HAP-1 (cell line): ENCODE measurements at places on chromosomes 2 and 18.

- no peak for DNase-seq
Observed at GRCh38 chr2:164868563-164869419, 27.2 kb upstream of the COBLL1 start.

DNA sequence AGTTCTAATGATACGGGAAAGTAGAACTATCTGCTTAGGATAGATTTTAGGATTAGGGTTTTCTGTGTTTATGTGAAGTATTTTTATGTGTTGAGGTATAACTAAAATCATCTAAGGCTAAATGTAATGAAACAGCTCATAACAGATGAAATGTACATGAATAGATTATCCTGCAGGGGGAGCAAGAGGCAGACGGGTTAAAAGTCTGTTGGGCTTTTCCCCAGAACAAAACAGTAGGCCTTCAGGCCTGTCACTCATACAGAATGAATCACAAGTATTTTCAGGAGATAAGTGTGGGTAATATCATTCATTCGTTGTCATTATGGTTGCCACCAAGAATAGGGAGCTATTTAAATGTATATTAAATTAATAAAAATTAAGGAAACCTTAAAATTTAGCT is 107.9 kb upstream of the IL1R2 start:
- DNase-seq, result peak; percentile 45

- no peak for DNase-seq
Observed at GRCh38 chr2:202270487-202270886, 4.9 kb downstream of the NOP58 start.

- no peak for DNase-seq
Observed at GRCh38 chr2:73359915-73360697, 25.5 kb upstream of the ALMS1 start.

DNA sequence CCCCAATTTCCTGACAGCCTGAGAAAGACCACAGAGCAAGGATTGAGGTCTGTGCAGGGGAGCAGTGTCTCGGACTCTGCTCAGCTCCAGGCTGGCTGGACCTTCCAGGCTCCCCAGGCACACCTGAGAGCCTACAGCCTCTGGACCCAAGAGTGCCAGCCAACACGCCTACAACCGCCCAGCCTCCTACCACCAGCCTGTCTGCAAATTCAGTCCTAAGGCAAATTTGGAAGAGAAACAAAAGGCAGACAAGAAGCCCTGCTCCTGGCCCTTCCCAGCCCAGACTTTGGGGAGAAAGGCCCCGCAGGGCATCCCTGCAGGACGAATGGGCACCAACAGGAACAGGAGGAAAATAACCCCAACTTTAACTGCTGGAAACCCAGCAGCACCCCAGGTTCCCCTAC is 1.9 kb downstream of the HS6ST1 start:
- DNase-seq, result no peak

DNA sequence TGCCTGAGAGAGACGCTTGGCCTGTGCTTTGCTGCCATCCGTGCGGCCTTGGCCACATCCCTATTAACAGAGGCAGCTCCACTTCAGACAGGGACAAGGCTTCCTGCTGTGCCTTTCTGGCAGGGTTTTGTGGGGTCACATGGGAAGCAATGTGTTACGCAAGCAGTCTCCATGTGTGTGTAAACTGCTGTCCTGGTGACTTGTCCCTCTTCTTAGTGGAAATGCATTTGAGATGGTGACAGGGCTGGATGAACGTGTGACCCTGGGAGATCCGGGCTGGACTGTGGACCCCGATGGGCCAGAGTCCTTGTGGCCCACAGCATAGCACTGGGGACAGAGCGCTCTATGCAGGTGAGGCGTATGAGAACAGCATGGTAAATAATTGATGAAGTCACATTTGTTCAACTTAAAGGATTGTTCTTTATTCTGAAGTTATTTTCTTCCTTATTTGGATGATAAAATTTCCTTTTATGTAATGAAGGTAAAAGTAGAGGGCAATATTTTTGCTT is 23.2 kb downstream of the ASB1 start:
- no peak for DNase-seq

GRCh38 chr2:49044350-49045079 is 109.8 kb downstream of the FSHR start:
- DNase-seq, result peak; percentile 35

- peak; percentile 39 for DNase-seq
Observed at GRCh38 chr2:236171181-236171679, 3.0 kb upstream of the GBX2 start.

- DNase-seq, result peak; percentile 73
Observed at GRCh38 chr18:23133860-23134779, 1.2 kb upstream of the CABLES1 start.

- DNase-seq, result no peak
Observed at GRCh38 chr2:220000080-220000479, 372.6 kb downstream of the SLC4A3 start.

DNA sequence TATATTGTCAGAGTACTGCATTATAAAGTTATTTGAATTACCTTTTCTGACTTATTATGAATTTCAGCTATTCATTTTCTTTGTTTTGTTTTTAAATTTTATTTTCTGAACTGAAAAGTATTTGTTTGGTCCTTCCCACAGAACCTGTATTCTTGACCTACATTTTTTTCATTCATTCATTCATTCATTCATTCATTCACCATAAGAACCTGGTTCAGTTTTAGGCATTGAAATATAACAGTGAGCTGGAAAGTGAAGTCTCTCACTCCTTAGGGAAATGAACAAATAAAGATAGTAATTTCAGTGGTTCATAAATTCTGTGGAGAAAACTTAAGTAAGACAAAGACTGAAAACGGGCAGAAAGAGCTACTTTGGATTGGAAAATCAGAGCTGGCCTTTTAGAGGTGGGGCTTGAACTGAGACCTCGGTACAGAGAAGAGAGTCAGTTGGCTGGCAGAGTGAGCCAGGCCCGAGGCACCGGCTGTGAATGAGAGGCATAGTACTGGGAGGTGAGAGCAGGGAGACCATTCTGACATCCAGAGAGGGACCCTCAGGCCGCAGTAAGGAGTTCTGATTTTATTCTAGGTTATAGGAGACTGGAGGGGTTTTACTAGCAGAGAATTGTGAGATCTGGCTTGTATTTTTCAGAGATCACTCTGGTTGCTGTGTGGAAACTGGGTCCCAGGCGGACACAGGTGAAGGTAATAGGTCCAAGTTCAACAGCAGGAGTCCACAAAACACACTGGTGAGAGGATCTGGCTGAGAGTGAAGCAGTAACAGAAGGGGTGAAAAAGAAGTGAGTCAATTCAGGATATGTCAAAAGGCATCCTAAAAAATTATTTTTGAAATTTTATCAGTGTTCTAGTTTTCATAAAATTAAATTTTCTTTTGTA is 75.8 kb upstream of the FN1 start:
- no peak for DNase-seq

- no peak for DNase-seq
Observed at GRCh38 chr2:43482961-43483360, 112.9 kb downstream of the THADA start.

DNA sequence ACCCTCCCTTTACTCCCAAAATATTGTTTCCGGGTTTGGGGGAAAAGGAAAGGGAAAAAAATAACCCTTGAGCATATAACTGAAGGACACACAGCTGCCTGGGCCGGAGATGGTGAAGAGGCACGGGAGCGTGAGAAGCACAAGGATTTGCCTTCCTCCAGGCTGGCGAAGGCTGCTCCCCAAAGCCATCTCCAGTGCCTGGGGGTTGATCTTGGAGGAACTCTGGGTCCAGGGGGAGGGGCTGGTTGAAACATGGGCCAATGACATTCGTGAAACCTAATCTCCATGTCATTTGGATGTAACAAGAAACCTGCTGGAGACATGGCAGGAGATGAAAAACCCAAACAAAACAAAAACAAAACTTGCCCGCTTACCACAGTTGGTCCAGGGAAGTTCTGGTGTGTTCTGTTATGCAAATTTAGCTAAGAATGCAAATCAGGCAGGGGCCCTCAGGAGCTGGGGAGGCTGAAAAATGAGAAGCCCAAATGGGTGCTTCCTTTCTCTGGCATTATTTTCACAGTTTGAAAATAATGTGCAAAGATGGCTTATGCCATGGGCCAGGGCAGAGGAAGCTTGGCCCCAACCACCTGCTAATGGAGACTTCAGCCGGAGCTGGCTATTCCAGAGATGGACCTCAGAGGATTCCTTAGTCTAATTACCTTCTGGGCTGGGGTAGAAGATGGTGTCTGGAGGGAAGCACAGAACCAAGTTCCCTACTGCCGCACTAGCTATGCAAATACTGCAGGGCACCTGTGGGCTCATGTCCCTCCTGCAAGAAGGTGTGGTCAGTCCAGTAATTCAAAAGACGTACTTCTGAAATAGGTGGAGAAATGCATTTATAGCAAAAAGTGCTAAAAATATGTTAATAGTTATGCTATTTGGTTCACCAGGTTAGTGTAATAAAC is 180.9 kb downstream of the BCL2 start:
- DNase-seq, result peak; percentile 42

DNA sequence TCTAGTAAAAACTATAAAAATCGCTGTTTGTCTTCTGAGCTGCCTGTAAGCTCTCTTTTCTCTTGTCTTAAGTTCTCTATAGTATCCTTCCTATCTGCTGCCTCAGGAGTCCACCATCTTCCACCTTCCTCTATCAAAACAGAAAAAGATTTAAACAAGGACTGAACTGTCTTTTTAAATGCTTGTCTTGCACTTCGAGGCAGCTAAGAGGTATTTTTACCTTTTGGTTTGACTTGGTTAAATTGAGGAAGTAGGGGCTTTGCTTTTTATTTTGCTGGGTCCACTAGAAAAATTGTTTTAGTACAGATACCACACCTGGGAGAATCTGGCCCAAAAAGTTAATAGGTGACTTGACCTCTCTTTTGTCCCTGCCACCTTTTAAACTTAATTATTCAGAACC is 12.2 kb downstream of the SESTD1 start:
- DNase-seq, result no peak

- DNase-seq, result no peak
Observed at GRCh38 chr2:83221258-83221657, 1237.8 kb downstream of the SUCLG1 start.

GRCh38 chr18:79395761-79396404 is at the start of gene NFATC1:
Gene NFATC1, plus strand, starts transcription at chr18:79395930. Its CDS starts 295 bp downstream, at chr18:79396225.
- DNase-seq, result peak; percentile 79

GRCh38 chr2:75489721-75490120 is 71.0 kb downstream of the EVA1A start:
- DNase-seq, result no peak

GRCh38 chr18:58241877-58242276 is 197.9 kb downstream of the NEDD4L start:
- DNase-seq, result no peak

DNA sequence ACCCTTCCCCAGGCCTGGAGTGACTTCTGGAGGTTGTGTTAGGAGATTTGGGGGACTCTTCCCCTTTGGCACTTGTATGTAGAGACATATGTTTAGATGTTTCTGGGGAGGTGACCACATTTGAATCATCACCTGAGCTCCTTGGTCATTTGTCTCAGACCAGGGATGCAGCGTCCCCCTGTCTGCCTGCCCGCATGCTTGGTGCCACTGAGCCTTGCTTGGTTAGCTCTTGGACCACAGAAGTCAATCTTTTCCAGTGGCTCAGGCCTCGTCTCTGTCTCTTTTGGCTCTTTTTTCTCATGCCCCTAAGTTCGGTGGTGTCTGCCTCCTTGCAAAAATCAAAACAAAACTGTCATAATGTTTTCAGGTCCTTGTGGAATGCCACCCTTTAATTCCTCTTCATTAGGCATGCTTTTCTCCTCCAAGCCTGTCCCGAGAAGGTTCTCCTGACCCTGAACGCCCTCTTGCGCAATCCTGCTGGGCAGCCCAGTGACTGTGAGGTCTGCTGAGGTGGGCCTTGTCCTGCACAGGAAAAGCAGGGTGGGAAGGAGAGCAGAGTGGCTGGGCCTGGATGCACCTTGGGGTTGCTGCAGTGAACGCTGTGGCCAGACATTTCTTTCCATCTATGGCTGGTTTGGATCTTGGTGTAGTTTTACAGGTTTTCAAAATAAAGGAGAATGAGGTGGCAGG is 24.9 kb downstream of the GLI2 start:
- DNase-seq, result no peak

GRCh38 chr18:12531749-12532148 is 124.0 kb downstream of the PRELID3A start:
- DNase-seq, result no peak

DNA sequence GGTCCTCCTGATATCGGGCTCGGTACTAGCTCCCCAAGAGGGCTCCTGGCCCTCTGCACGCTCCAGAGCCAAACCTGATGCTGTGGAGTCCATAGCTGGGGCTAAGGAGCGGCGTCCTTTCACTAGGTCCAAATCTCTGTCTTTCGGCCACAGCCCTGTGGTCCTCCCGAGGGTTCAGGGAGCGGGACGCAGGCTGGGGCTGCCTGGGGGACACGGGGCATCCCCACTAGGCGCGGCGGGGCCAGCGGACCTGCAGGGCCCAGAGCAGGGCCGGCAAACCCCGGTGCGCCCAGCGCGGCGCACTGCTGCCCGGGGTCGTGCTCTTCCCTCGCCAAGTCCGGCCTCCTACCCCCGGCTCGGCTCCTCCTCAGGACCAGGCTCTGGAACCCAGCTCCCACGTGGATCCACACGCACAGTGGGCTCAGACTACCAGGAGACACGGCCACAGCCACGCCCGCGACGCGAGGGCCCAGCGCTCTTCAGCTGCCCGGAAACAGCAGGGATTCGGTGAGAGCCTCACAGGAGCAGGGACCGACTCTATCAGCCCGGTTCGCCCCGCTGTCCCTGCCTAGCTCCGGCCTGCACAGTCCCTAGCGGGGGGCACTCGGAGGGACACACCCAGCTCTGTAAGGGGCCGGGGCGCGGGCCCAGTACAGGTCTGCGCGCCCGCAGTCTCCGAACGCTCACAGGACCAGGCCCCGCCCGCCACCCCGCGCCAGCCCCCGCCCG is 593 bp downstream of the ZNF514 start:
- DNase-seq, result peak; percentile 5

- no peak for DNase-seq
Observed at GRCh38 chr2:76563730-76564129, 853.0 kb upstream of the GCFC2 start.
